ENCODE measurements at places on chromosomes 6 and 20. TPM values are rescaled to one million over a fixed set of nuclear protein-coding genes. Genes with fewer than 3 reads are reported as not detected.

DNA sequence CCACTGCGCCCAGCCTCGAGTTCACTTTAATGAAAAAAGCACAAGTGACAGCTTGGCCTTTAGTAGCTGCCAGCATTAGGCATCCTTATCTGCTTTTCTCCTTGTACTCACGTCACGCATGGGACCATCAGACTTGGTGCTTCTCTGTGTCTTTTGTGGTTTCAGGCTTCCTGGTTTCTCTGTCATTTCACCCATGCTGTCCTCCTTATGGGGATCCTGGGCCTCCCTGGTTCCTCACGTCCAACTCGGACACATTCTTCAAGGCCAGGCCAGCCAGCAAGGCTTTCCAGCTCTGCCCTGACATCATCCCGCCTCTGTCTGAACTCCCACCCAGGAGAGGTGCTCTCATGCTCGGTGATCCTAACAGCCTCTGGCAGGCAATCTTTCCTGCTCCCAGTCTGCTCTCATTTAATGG lies 83.2 kb downstream of the TIAM2 start:
- no peak for DNase-seq

DNA sequence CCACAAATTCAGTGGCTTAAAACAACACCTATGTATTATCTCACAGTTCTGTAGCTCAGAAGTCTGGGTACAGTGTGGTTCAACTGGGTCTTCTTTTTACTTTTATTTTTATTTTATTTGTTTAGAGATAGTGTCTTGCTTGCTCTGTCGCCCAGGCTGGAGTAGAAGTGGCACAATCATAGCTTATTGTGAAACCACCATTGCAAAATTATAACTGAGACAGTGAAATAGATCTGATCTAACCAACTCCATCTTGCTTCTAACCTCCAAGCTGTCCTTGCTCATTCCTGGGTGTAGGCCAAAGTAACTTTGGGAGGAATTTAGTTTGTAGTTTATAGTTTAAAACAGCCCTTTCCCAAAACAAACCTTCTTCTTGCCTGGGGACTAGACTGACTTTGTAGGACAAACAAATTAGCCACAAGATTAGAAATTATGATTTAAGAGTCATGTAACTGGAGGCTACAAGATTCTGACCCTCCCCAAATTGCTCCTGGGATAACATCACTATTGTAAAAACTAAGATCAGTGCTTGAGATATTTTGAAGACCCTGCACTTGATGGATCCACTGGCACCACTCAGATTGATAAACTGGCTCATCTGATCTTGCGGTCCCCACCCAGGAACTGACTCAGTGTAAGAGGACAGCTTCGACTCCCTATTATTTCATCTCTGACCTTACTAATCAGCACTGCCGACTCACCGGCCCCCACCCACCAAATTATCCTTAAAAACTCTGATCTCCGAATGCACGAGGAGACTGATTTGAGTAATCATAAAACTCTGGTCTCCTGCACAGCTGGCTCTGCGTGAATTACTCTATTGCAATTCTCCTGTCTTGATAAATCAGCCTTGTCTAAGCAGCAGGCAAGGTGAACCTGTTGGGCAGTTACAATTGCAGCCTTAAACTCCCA lies 193.4 kb upstream of the CDYL start:
- peak; percentile 84 for DNase-seq

DNA sequence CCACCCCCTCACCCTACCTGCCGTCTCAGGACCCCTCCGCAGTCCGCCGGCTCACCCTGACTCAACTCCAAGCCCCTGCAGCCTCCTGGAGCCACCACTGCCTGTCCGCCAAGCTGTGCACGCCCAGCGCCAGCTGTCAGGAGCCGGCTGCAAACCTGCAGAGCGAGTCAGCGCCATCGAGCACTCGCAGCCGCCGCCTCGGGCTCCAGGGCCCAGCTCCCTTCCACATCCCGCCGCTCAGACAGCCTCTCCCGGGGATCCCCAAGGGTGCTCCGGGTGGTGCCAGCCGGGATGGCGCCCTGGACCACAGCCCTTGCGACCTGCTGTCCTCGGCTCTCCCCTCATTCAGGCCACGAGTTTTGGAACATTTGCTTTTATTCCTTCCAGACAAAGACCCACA lies 4.3 kb downstream of the TNNC2 start:
- DNase-seq, result peak; percentile 34

The RBPJL gene
- not detected for total RNA-seq

DNA sequence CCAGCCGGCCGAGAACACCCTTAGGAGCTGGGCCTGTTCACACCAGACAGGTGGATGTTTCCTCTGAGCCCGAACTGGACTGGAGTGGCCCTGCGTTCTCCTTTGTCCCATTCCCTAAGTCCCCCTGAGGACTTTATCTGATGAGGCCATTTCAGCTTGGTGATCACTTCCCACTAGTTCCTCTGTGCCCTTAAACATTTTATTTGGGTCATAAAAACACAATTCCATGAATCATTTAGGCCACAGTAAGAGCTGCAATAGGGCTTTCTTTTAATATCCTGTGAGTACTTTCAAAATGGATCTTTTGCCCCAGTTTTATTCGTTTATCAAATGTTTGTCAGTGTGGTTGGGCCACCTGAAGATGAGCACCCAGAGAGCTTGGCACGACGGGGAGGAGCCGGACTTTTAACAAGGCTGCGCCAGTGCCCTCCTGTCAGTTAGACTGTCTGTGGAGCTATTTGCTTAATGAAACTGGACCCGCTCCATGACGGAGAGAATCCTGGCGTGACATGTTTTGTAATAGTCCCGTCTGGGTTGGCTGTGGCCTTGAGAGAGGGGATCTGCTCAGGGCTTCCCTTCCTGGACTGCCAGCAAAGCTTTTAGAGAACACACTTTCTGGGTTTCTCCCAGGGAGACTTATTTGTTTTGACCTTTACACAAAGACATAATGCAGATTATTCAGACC lies 53.5 kb downstream of the ZDHHC14 start:
- DNase-seq, result no peak

DNA sequence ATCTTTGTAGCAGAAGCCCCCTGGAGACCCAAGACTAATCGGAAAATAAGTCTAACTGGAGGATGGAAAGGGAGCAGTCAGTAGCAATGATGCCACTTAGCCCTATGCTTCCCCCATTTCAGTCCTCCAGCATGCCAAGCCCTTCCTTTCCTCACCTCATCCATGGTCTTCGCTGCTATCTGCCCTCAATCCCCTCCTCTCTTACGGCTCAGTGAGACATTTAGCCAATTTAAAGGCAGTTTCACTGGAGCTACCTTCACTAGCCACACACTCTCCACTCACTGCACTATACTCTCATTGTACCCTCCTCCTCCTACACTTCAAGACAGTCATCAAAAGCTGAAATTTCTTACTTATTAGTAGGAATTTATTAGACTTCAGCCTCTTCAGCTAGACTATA lies 111.2 kb downstream of the PDE10A start:
- DNase-seq, result no peak

The LTA gene
- not detected for total RNA-seq

GRCh38 chr6:168302534-168302933 lies 17.0 kb downstream of the DACT2 start:
- DNase-seq, result no peak

DNA sequence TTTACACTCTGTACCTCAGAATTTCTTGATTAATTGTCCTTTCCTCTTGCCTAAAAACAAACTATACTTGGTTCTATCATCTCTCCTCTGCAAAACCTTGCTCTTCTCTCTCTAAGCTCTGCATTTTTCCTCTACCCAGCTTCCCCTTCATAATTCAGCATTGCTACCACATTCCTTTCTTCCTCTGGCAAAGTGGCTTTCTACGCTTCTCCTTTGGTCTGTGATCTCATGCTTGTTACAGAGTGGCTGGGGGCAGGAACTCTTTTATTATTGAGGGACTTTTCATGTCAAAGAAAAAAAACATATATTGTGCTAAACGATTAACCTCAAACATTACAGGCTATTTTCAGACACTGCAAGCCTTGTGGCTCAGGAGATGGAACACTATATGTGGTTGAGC lies 333.3 kb upstream of the KCNQ5 start:
- DNase-seq, result no peak

The SLC17A3 gene
- total RNA-seq, result not detected

DNA sequence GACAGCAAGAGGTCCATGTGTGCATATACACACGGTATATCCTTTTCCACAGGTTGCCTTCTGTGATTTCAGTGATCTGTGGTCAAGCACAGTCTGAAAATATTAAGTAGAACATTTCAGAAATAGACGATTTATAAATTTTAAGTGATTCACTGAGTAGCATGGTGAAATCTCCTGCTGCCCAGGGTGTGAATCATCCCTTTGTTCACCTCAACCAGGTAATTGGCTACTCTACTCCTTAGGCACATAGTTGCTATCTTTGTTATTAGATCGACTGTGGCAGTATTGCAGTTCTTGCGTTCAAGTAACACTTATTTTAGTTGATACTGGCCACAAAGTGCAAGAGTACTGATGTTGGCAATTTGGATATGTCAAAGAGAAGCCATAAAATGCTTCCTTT lies 1421.7 kb downstream of the GRIK2 start:
- DNase-seq, result no peak

The LRRC1 gene
- total RNA-seq, result 11.3 TPM

The PTCRA gene
- not detected for total RNA-seq

- DNase-seq, result no peak
Observed at GRCh38 chr6:33427585-33428223, 7.8 kb downstream of the SYNGAP1 start.

- DNase-seq, result peak; percentile 66
Observed at GRCh38 chr6:111427341-111428116, 55.5 kb downstream of the REV3L start.

The FAXC gene
- total RNA-seq, result 10.9 TPM

The NFATC2 gene
- 0.28 TPM for total RNA-seq

DNA sequence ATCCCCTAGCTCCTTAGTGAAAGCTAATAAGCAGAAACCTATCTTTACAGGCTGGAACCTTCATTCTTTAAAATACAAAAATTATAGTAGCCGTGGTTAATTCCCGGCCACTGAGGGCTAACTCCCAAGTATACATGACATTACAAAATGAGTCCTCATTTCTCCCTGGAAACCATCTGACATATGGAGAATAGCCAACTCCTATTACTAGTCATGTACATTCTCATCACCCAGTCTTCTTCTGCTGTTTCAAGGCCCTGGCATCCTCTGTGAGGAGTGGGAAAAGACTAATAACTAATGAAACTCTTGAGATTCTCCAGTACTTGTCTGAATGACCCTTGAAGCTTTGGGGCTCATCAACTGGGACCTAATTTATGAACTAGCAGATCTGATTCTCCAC lies 30.2 kb downstream of the CSNK2A1 start:
- DNase-seq, result no peak

DNA sequence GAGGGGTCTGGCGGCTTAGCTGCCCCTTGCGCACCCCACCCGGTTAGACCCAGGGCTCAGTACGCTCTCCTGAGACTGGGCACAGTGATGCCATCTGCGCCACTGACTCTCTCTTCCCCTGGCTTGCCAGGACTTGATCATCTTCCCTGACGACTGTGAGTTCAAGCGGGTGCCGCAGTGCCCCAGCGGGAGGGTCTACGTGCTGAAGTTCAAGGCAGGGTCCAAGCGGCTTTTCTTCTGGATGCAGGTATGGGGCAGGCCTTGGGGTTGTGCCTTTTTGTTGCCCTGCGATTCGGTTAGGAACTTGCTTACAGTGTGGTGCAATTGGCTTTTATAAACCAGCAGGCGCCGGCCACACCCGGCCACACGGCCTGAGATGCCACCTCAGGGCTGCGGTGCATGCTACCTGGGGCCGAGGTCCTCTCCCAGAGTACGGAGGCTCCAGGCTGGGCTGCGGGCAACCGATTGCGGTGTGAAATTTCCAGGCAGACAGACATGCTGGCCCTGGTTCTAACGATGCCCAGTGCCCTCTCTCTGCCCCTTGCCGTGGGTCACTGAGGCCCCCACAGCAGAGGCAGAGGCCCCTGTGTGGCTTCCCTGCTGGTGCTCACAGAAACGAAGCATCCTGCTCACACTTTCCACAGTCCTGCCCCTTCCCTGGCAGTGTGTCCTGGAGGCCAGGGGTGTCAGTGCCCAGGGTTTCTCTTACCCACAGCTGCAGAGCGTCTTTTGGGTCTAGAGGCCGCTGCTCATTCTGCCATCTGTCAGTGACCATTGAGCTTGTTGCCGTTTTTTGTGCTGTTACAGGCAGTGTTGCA lies 1.7 kb downstream of the ADRM1 start:
- DNase-seq, result no peak

DNA sequence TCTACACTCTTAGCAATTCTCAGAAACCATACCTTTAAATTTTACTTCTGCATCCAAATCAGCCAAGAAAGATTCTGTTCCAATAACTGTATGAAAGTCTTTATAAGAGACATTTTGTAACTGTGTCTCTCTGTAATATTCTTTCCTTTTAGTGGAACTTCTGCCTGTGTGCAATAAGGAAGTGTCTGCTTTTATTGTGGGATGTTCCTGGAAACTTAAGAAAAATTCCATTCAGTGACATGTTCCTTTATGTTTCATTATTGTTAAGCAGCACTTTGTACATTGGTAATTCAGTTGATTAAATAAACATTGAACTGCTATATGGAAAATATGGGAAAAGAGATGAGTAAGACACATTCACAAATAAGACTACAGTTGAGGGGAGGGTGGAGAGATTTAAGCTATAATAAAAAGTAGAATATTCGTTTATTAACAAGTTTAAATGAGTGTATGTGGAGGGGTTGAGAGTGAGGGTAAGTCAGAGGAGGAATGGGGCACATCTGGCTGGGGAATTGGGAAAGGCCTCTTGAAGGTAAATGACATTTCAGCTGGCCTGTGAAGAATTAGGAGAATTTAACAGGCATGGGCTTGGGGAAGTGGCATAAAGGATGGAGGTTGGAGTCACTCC lies 11.9 kb downstream of the NUS1 start:
- no peak for DNase-seq

DNA sequence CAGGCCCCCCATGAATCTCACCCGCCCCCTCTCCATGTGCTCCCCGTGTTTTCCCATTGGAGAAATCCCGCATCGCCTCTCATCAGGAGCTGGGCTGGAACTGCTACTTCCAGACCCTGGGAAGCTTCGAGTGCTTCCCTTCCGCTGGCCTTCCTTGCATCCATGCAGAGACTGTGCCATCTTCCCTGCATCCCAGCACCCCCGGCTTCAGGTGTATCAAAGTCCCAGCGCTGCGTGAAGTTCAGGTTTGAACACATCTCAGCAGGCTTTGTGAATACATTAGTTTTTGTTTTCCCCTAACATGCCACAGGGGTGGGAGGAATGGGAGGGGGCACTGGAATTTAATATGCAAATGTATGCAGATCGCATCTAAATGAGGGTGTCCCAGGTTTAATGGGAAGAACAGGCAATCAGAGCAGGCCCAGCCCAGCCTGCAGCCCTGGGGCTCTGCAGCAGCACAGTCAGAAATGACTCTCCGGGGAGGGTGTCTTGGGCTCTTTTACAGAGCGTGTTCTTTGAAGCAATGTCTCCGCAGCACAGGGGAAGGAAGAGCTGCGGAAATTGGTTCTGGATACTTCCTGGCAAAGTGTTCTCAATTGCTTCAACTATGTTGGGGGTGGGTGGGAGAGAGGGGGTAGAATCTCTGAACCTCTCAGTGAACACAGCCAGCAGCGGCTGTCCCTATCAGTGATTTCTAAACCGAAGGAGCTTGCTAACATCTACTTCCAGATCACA lies 8.3 kb upstream of the MMP9 start:
- no peak for DNase-seq

- DNase-seq, result peak; percentile 31
Observed at GRCh38 chr6:124482071-124482491, 480.2 kb upstream of the RNF217 start.

- DNase-seq, result no peak
Observed at GRCh38 chr6:39602601-39603519, 122.3 kb downstream of the KIF6 start.

- no peak for DNase-seq
Observed at GRCh38 chr6:100761841-100762240, 119.3 kb downstream of the ASCC3 start.

The OOEP gene
- not detected for total RNA-seq

Measured in A172 (cell line).